ENCODE measurements at places on chromosomes 4 and X. TPM values are rescaled to one million over a fixed set of nuclear protein-coding genes. Genes with fewer than 3 reads are reported as not detected.
A peak's percentile ranks its signal among the peaks of the same experiment; 100 is the strongest.

CENPU gene
- total RNA-seq: 3.0 TPM

RHOXF2B gene
- not detected for total RNA-seq

DCAF12L2 gene
- total RNA-seq: 0.59 TPM

COL4A6 gene
- 8.1 TPM for total RNA-seq

GLUD2 gene
- 0.53 TPM for total RNA-seq

MAGEA4 gene
- not detected for total RNA-seq

ASB12 gene
- 0.16 TPM for total RNA-seq

FGFBP2 gene
- total RNA-seq: not detected

ETDB gene
- total RNA-seq: not detected

PDCL2 gene
- total RNA-seq: not detected

CXCL10 gene
- total RNA-seq: 12.9 TPM

PNMA6E gene
- not detected for total RNA-seq

JAKMIP1 gene
- 0.79 TPM for total RNA-seq

SYNPO2 gene
- total RNA-seq: 4.7 TPM

PHOX2B gene
- not detected for total RNA-seq

TGIF2LX gene
- not detected for total RNA-seq

DNA sequence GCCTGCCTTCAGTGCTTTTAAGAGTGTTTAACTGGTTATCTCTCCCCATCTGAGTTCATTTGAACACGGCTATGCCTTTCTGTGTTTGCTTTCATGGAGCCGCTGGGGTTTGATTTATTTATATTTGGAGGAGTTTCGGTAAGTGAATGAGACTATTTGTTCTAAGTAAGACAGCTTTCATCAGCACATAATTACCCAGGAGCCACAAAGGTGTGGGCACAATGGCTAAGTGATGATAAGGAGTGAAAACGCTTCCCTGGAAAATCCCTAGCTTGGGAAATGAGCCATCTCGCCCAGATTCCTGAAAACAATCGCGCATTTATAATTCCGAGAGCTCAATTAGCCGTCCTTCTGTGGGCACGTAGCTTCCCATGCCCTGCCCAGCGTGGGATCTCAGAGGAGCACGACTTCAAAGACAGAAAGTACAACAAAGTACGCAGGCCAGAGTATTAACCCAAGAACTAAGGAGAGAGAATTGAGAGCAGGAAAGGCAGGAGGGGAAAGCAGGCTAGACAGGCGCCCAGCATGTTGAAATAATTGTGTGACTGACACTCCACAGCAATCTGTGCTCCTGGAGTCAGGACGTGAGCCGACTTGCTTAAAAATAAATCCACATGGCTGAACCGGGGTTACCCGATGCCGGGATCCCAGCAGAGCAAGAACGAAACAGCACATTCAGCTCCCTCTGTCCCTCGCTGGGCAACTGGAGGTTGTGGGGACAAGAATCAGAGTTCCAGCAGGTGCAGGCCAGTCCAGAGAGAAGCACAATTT lies 99.0 kb downstream of the DHRSX start:
- H3K4me3 ChIP-seq: peak overlapping the region; percentile 33
- H3K27ac ChIP-seq: peak overlapping the region; percentile 40

GRCh38 chrX:3697701-3698279 lies 15.7 kb downstream of the PRKX start:
- H3K4me1 ChIP-seq: peaks cover 11% of the 10 kb centered on the region
- H3K27me3 ChIP-seq: no peaks in the 10 kb centered on the region
- H3K27ac ChIP-seq: peak overlapping the region; percentile 76
- DNase-seq: peak; percentile 75

DNA sequence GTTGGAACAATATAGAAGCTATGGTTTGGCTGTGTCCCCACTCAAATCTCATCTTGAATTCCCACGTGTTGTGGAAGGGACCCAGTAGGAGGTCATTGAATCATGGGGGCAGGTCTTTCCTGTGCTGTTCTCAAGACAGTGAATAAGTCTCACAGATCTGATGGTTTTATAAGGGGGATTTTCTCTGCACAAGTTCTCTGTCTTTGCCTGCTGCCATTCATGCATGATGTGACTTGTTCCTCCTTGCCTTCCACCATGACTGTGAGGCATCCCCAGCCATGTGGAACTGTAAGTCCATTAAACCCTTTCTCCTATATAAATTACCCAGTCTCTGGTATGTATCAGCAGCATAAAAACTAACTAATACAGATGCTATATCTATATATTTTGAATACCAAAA lies 135.2 kb upstream of the EDNRA start:
- H3K4me1 ChIP-seq: peaks cover 3% of the 10 kb centered on the region
- H3K4me3 ChIP-seq: no peak overlapping the region
- no peak overlapping the region for H3K27ac ChIP-seq
- DNase-seq: no peak

- no peak overlapping the region for H3K4me3 ChIP-seq
- no peak overlapping the region for H3K27ac ChIP-seq
- no peak for DNase-seq
- H3K36me3 ChIP-seq: no peaks in the 10 kb centered on the region
These were observed 40.9 kb downstream of the BRCC3 start for GRCh38 chrX:155112171-155112570.

DNA sequence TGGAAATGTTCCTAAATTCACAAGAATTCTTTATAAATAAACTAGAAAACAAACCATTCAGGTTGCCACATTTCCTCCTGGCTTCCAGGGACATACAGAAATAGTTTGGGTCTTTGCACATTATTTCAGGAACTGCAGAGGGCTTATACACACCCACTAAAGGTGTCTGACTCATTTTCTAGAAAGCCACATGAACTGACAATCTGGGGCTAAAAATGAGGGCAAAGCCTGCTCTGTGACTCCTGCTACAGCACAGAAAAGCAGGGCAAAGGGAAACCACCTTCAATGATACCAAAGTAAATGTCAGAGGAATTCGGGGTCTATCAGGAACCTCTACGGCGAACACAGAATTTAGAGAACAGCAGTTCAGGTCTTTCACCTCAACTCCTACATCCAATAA lies 112.2 kb upstream of the MAP3K15 start:
- DNase-seq: peak; percentile 23
- peaks cover 27% of the 10 kb centered on the region for H3K4me1 ChIP-seq
- H3K27ac ChIP-seq: peak overlapping the region; percentile 33
- no peaks in the 10 kb centered on the region for H3K36me3 ChIP-seq

GRCh38 chrX:132093239-132093860 lies 34.5 kb downstream of the FRMD7 start:
- H3K27ac ChIP-seq: no peak overlapping the region
- no peak for DNase-seq
- H3K27me3 ChIP-seq: no peaks in the 10 kb centered on the region
- no peaks in the 10 kb centered on the region for H3K4me1 ChIP-seq
- H3K36me3 ChIP-seq: no peaks in the 10 kb centered on the region

DNA sequence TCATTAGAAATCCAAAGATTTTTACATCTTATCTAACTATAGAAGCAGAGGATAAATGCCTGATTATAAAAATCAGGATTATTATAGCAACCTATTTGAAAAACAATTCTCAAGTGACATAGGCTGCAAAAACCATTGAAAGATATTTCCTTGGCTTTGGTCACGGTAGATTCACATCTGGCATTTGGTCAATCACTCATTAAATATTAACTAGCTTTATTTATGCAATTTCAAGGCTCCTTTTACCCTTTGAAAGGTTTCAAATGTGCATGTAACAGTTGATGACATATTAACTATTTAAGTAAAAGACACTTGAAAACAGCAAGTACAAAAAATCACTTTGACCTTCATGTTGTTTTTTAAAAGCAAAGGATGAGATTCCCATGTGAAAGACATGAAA lies 98.1 kb downstream of the MMRN1 start:
- no peaks in the 10 kb centered on the region for H3K4me1 ChIP-seq
- H3K27ac ChIP-seq: no peak overlapping the region
- DNase-seq: no peak
- no peaks in the 10 kb centered on the region for H3K27me3 ChIP-seq
- H3K36me3 ChIP-seq: no peaks in the 10 kb centered on the region
- no peak overlapping the region for H3K4me3 ChIP-seq

- H3K4me3 ChIP-seq: no peak overlapping the region
- H3K27me3 ChIP-seq: no peaks in the 10 kb centered on the region
- H3K27ac ChIP-seq: no peak overlapping the region
- no peaks in the 10 kb centered on the region for H3K36me3 ChIP-seq
These were observed 130.9 kb downstream of the AR start for GRCh38 chrX:67674741-67675140.

DNA sequence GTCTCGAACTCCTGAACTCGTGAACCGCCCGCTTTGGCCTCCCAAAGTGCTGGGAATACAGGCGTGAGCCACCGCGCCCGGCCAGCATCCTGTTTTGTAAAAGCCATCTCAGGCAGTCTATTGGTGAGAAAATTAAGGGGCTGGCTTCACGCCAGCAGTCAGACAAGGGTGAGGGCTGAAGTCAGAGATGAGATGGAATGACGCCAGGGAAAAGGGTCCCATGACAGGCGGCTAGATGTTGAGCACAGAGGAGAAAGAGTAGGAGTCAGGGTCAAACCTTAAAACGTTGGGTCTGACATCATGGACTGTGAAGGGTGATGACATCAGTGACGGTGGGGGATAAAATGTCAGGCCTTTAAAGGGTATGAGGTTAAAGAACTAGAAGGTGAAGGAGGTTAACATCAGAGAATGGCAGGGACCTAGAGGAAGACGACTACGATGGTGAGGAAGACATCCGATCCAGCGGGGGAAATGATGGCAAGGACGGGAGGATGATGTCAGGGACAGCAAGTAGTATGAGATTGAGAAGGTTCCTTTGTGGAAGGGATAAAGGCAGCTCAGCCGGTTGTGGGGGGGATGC lies 504 bp upstream of the RBM3 start:
- peaks cover 22% of the 10 kb centered on the region for H3K36me3 ChIP-seq
- peaks cover 26% of the 10 kb centered on the region for H3K4me1 ChIP-seq
- H3K27ac ChIP-seq: peak overlapping the region; percentile 99
- DNase-seq: no peak
- peak overlapping the region; percentile 98 for H3K4me3 ChIP-seq

DNA sequence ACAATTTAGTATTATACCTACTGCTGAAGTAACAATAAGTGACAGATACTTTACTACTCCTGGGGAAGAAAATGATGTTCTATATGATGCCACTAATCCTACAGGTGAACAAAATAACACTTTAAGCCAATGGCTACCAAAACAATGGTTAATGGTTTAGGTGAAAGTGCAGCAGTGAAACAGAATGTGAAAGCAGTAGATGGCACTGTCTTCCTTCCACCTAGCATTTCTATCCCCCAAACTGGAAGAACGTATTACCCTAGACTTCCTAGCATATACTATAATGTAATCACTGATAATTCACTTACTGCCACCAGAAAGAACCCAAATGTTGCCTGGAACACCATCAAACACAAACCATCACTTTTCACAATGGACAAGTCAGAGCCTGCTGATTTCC lies 18.9 kb upstream of the CABS1 start:
- H3K36me3 ChIP-seq: no peaks in the 10 kb centered on the region
- H3K27me3 ChIP-seq: no peaks in the 10 kb centered on the region
- DNase-seq: no peak
- no peak overlapping the region for H3K4me3 ChIP-seq
- H3K4me1 ChIP-seq: no peaks in the 10 kb centered on the region

DNA sequence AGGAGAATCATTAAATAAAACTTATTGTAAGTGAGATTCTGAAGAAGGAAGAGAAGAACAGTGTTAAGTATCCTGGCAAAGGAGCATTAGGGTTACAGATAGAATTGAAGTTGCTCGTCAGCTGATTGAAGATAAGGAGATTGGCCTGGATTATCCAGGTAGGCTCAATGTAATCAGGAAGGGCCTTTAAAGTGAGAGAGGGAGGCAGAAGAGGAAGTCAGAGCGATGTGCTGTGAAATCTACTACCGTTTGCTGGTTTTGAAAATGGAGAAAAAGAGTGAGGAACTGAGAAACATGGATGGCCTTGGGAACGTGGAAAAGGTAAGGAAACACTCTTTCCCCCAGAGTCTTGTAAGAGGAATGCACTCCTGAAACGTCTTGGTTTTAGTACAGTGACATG lies 245.7 kb downstream of the ANTXR2 start:
- H3K27ac ChIP-seq: no peak overlapping the region
- H3K36me3 ChIP-seq: no peaks in the 10 kb centered on the region
- H3K4me1 ChIP-seq: peaks cover 3% of the 10 kb centered on the region
- H3K27me3 ChIP-seq: no peaks in the 10 kb centered on the region
- H3K4me3 ChIP-seq: no peak overlapping the region
- DNase-seq: no peak

DNA sequence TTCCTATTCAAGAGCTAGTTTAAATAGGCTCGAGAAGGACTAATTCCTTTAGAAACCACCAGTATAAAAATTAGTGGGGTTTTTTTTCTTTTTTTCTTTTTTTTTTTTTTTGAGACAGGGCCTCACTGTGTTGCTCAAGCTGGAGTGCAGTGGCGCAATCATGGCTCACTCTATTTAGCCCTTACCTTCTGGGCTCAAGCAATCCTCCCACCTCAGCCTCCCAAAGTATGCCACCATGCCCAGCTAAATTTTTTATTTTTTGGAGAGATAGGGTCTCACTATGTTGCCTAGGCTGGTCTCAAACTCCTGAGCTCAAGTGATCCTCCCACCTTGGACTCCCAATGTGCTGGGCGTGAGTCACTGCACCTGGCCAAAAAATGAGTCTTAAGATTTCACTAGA lies 52.8 kb downstream of the APOO start:
- H3K36me3 ChIP-seq: no peaks in the 10 kb centered on the region
- no peaks in the 10 kb centered on the region for H3K27me3 ChIP-seq
- no peak overlapping the region for H3K4me3 ChIP-seq
- no peak overlapping the region for H3K27ac ChIP-seq
- no peaks in the 10 kb centered on the region for H3K4me1 ChIP-seq
- DNase-seq: no peak

- no peaks in the 10 kb centered on the region for H3K4me1 ChIP-seq
- no peaks in the 10 kb centered on the region for H3K36me3 ChIP-seq
- no peak overlapping the region for H3K4me3 ChIP-seq
- no peak overlapping the region for H3K27ac ChIP-seq
These were observed 281.0 kb downstream of the LDB2 start for GRCh38 chr4:16617435-16617834.

- no peak overlapping the region for H3K4me3 ChIP-seq
- no peak overlapping the region for H3K27ac ChIP-seq
- no peaks in the 10 kb centered on the region for H3K4me1 ChIP-seq
- H3K27me3 ChIP-seq: no peaks in the 10 kb centered on the region
These were observed 364.8 kb upstream of the EMCN start for GRCh38 chr4:100882661-100883060.

GRCh38 chr4:106269711-106270110 lies 46.3 kb downstream of the TBCK start:
- H3K4me1 ChIP-seq: no peaks in the 10 kb centered on the region
- no peaks in the 10 kb centered on the region for H3K36me3 ChIP-seq
- no peak overlapping the region for H3K4me3 ChIP-seq
- H3K27me3 ChIP-seq: no peaks in the 10 kb centered on the region

DNA sequence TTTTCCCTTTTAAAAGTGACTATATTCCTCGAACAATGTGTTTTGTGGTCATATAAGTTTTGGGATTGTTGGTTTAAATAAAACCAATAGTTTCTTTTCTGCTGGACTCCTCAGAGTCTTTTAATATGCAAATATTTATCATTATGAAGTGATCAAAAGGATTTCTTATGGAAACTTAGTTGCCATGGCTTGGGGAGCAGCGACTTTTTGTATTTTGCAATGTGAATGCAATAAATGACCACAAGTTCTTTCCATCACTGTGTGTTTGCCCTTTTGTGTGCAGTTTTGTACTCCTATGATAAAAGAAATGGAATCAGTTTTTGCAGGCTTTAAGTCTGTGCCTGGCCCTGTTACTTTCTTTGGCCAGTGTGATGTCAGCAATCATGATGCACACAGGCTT lies 68.5 kb upstream of the NUDT6 start:
- no peaks in the 10 kb centered on the region for H3K36me3 ChIP-seq
- H3K4me3 ChIP-seq: no peak overlapping the region
- H3K27ac ChIP-seq: no peak overlapping the region
- no peak for DNase-seq
- H3K27me3 ChIP-seq: no peaks in the 10 kb centered on the region
- H3K4me1 ChIP-seq: no peaks in the 10 kb centered on the region

- no peak overlapping the region for H3K4me3 ChIP-seq
- H3K36me3 ChIP-seq: no peaks in the 10 kb centered on the region
- H3K27me3 ChIP-seq: no peaks in the 10 kb centered on the region
These were observed 8.0 kb upstream of the PALLD start for GRCh38 chr4:168488869-168489274.
